ENCODE measurements at places on chromosomes 13 and 19. TPM values are rescaled to one million over a fixed set of nuclear protein-coding genes. Genes with fewer than 3 reads are reported as not detected.

The IRGC gene
- total RNA-seq, result not detected

The IL27RA gene
- 51.9 TPM for total RNA-seq

The SELENOV gene
- total RNA-seq, result not detected

The CGB8 gene
- not detected for total RNA-seq

The TLE2 gene
- total RNA-seq, result 9.3 TPM

The SMIM44 gene
- not detected for total RNA-seq

The ADGRE2 gene
- 2.1 TPM for total RNA-seq
